Umbilical cord (tissue), 2 donors: ENCODE measurements at places on chromosomes 2 and 18.

GRCh38 chr18:492451-492850 lies 8.1 kb downstream of the COLEC12 start:
- DNase-seq, result no peak

DNA sequence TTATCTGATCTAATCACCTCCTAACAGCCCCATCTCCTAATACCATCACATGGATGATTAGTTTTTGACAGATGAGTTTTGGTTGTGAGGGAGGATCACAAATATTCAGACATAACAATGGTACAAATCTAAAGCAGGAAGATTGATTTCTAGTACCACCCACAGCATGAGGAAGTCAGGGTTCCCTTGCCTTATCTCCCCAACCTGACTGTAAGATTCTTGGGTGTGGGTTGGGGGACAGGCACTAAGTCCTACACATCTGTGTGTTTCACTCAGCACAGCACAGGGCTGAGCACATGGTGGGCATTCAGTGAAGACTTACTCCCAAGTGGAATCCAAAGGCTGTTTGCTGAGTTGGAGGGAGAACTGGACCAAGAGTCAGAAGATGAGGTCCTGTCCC lies 93.8 kb upstream of the CXCR4 start:
- no peak for DNase-seq

GRCh38 chr18:67199993-67200617 lies 316.4 kb downstream of the DSEL start:
- DNase-seq, result peak; percentile 66

DNA sequence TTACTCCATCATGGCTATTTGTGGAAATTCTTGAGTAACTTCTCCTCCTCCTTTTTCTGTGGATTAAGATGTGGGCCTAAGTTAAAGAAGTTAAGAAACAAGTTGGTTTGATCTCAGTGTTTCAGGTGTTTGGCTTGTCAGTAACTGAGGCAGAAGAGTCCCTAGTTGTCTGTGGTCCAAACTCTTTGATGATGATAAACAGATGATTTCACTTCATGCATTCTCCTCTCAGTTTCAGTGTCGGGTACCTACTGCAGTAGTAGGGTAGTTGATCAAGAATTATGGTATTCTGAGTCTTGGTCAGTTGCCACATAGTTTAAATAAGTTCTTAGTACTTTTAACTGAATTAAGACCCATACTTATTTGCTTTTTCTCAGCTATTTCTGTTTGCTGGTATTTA lies 85.6 kb downstream of the NCOA1 start:
- DNase-seq, result no peak

GRCh38 chr2:118580651-118581050 lies 266.8 kb downstream of the EN1 start:
- no peak for DNase-seq

DNA sequence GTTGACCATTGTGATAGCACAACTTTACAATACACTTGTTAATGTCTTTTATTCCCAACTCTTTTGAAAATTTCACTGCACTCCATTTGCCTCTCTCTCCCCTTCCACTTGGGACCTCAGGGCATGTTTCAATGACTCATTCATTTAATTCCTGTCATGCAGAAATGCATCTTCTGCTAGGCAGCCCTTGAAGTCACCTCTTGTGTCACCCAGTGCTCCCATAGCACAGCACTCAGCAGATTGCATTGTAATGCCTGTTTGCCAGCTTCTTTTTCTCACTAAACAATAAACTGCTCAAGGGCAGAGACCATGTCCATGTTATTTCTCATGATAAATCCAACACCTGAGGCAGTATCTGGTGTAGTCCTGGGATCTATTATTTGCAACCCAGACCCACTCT lies 85.9 kb upstream of the ACSL3 start:
- peak; percentile 8 for DNase-seq

DNA sequence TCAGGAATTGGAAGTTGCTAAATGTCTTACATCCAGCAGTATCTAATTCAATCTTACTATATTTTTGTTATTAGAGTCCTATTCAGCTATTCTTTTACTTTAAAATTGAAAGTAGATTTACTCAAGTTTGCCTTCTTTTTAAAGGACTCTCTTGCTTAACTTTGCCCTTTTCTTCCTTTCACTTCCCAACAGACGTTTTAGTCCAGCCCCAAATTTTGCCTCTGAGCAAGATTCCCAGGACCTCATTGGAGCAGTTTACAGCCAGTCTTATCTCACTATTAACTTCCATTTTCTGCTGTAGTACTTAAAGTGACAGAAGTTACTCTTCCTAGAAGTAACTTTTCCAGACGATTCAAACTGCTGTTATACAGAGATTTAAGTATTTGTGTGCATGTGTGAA lies 1.7 kb upstream of the PRKD3 start:
- peak; percentile 92 for DNase-seq

GRCh38 chr2:207121784-207122183 lies 44.0 kb downstream of the KLF7 start:
- no peak for DNase-seq

DNA sequence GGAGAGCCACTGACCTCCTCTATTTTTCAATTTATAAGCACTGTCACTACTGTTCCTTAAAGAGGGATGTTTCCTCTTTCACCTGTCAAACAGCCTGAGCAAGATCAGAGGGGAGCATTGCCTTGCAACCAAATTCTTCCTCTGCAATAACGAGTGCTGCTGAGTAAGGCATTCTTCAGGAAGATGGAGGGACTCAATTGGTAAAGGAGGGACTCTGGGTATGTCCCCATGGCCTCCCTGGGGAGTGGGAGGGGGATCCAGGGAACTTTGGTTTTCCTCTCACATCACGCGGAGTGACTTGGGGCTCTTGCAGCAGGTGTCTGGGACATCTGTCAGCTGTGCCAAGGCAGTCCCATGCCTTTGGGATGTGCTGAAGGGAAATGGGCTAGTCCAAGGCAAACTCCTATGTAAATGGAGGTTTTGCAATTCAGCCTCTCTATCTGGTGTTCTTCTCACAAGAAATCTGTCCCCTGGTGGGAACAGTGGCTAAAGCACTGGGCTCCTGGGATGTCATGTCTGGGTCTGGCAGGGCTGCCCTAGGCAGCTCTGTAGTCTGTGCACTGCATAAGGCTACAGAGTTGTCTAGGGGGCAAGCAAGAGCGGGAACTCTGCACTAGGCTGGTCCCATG lies 14.4 kb upstream of the HES6 start:
- no peak for DNase-seq

- DNase-seq, result no peak
Observed at GRCh38 chr2:68645523-68645922, 2.1 kb downstream of the PROKR1 start.

DNA sequence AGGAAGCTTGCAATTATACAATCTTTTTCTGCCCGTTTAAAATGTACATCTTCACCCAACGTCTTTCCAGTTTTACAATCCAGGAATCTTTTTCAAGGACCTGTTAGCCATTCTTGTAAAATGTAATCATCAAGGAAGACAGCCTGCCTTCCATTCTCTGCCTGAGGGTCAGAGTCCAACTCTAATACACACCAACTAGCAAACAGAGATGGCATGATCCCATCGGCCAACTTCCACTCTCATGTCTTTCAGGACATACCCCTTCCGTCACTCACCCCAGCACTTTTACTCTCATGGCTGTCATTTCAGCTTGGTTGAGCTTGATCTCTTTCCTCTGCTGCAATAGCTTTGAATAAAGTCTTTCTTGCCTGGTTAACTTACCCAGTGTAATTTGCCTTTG lies 172.5 kb upstream of the NETO1 start:
- no peak for DNase-seq

- DNase-seq, result no peak
Observed at GRCh38 chr18:24228667-24229041, 89.8 kb downstream of the CABYR start.

GRCh38 chr2:43324259-43325106 lies 98.1 kb upstream of the ZFP36L2 start:
- DNase-seq, result peak; percentile 71

GRCh38 chr2:217066510-217067270 lies 206.8 kb upstream of the TNP1 start:
- DNase-seq, result no peak

DNA sequence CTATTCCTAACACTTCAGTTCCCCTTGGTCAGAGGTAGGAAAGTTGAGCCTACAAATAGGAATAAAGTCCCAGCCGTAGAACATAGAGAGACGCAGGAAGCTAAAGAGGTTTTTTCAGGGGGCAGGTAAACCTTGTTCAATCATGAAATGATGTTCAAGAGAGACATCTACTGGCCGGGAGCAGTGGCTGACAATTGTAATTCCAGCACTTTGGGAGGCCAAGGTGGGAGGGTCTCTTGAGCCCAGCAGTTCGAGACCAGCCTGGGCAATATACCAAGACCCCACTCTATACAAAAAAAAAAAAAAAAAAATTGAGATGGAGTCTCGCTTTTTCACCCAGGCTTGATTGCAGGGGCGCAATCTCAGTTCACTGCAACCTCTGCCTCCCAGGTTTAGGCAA lies 66.7 kb upstream of the DNAJC10 start:
- no peak for DNase-seq

DNA sequence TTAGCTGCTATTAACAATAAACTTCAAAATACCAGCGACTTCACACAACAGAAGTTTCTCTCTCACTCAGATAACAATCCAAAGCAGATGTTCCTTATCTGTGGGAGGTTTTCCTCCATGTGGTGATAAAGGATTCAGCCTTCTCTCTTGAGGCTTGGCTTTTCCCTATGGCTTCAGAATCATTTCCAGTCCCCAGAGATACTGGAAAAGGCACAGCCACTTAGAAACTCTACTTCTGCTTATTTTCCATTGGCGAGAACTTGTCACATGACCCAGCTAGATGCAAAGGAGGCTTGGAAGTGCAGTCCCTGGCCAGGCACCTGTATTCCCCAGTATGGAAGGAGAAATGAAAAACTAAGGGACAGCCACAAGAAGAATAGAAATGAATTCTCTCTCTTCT lies 344.8 kb downstream of the MTX2 start:
- DNase-seq, result no peak

GRCh38 chr18:57030417-57030816 lies 116.5 kb upstream of the BOD1L2 start:
- no peak for DNase-seq

GRCh38 chr2:7571701-7572100 lies 654.5 kb downstream of the RNF144A start:
- no peak for DNase-seq

- DNase-seq, result peak; percentile 70
Observed at GRCh38 chr18:8730080-8730827, 24.9 kb downstream of the MTCL1 start.

GRCh38 chr2:47664817-47665216 lies 118.1 kb upstream of the MSH6 start:
- no peak for DNase-seq

GRCh38 chr2:71361631-71362030 lies 30.0 kb downstream of the ZNF638 start:
- no peak for DNase-seq

DNA sequence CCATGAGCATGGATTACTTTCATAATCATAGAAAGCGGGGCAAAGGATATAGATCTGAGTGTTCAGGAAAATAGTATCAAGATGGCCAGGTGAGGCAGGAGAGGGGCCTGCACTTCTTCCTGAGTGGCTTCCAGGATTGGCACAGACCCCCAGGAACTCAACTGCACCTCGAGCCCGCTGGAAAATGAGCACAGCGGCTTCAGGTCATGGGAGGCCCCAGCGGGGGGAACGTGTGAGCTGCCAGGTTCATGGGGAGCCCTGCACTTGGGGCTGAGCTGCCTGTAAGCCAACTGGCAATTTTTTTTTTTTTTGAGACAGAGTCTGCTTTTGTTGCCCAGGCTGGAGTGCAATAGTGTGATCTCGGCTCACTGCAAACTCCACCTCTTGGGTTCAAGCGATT lies 81.5 kb upstream of the ODC1 start:
- no peak for DNase-seq

GRCh38 chr18:23387265-23387664 lies 65.8 kb upstream of the RIOK3 start:
- no peak for DNase-seq

GRCh38 chr2:206955253-206955652 lies 15.9 kb downstream of the CPO start:
- DNase-seq, result peak; percentile 22

DNA sequence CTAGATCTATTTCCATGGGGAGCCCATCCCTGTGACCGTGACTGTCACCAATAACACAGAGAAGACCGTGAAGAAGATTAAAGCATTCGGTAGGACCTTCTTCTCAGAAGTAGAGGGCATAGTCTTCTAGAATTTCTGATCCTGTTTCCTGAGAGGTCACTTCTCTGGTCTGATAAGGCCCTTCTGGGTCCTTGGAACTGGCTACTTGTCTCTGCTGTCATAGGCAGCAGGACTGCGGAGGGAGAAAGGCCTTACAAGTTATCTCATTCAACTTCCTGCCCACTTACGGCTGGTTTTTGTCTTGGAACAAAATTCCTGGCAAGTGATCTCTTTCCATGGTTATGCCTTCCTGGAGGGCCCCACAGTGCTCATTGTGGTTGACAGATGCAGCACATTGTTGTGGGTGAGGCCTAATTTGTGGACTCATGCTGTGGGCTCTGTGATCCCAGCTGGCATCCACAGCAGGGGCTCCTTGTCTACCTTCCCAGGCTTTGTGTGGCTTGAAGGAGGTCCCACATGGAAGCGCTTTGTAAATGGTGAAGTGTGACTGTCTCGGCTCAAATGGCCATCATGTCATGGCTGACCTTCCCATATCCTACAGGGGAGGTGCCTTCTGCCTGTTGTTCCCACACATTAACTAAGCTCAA lies 22.0 kb downstream of the SAG start:
- no peak for DNase-seq

DNA sequence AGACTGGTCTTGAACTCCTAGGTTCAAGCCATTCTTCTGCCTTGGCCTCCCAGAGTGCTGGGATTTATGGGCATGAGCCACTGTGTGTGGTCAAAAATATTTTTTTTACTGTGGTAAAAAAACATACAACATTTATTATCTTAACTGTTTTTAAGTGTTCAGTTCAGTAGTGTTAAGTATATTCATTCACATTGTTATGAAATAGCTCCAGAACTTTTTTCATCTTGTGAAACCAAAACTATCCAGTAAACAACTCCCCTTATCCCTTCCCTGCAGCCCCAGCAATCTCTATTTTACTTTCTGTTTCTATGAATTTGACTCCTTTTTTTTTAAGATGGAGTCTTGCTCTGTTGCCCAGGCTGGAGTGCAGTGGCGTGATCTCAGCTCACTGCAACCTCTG lies 9.3 kb downstream of the RMC1 start:
- DNase-seq, result no peak

DNA sequence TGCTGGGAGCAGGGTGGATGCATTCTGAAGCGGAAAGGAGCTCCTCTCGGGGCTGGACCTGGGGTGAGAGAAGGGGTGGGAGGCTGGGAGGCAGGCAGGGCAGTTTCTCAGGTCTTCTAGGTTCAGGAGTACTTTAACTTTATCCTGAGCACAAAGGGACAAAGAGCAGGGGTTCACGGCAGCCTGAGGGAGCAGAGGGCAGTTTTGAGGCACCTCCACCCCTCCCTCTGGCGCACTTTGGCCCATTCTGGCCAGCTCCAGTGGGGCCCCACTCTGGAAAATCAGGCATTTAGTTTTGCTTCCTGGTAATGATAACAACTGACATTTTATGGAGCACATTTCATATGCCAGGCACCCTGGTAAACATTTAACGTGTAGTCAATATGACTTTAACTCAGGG lies 14.3 kb downstream of the B3GNT7 start:
- DNase-seq, result no peak
